ENCODE measurements at places on chromosomes 16 and 17.

- DNase-seq = no peak
These were observed 51.2 kb downstream of the LITAF start for GRCh38 chr16:11535494-11535893.

DNA sequence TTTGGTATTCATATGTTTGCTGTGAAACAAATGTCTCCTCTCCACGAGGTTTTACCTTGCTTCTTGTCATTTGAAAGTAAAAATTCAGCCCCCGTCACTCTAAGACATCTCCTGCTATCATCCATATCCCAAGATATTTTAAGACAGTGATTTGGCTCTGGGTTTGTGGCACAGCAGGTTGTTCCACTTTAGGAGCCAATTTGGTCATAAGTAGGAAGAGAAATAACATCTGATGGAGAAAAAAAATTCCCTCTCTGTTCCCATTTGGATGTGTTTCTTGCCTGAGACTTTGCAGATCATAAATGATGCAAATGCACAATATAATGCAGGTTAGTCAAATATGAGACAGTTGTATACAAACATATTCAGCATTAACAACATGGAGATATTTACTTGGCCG, 309.5 kb downstream of the CDH8 start:
- no peak for DNase-seq

DNA sequence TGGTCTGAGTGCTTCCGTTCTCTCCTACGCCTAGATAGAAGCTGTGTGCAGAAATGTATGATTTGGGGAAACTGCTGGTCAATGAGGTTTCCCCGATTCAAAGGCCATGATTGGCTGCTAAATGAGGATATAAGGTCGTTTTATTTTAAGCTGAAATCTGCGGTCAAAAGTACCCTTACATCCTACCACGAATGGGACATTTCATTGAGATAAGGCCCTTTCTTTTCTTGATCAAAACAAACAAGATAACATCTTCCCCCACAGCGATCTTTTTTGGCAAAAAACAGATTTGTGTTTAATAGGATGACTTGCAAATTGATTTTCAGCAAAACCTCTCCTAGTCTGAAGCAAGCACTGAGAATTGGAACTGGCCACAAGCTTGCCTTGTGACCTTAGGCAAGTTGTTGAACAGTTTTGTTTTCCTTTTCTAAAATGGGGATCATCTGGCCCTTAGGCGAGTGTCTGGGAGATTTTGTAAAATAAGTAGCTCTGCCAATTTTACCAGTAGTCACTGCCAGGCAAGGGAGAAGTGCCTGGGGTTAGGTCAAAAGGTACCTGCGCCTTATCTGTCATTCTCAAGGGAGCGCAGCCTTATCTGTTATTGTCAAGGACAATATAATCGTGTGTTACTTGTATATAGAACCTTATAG, 635 bp downstream of the SCPEP1 start:
- no peak for DNase-seq

DNA sequence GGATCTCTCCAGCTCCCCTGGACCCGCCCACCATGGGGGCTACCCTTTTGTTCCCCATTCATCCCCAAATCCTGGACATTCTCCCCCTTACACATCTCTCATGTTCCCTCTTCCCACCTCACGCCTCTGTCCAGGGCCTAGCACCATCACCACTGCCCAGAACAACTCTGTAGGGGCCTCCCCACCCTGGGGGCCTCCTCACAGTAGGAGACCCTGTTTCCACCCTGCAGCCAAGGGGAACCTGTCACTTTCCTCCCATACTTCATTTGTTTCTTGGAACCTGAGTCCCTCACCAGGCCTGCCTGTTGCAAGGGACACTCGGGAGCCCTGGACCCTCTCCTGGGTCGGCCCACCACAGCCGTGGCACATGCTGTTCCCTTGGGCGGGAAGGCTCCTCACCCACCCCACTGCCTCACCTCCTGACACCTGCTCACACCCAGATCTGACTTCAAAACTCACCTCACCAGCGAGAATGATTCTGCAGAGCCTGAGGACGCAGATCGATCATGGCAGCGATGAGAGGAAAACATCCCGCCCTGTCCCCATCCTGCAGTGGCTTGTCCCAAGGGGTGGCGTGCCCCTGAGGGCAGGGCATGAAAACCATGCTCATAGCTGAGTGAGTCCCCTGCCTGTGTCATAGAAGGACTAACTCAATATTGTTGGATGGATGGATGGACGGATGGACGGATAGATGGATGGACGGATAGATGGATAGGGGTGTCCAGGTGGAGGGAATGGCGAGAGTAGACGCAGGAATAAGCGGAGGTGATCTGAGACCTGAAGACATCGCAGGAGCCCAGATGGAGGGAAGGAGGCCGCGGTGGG, 6.8 kb upstream of the RASD1 start:
- no peak for DNase-seq

DNA sequence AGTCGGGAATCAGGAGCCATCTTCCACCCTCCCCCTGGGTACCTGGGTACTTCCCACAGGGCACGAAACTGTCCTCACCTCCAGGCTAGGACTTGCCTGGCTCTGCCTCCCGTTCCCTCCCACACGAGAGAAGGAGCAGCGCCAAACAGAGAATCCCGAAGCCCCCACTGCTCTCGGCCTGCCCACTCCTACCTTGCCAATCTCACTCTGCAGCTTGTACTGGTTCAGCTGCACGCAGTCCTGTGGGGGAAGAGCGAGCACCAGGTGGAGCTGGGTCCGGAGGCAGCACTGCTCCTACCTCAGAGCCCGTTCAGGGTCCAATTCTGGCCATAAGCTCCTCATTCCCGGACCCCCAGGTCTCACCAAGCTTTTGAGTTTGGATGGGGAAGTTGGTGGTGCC, 8.7 kb downstream of the CAMKK1 start:
- no peak for DNase-seq

- DNase-seq = no peak
These were observed 18.9 kb downstream of the ADAM11 start for GRCh38 chr17:44777394-44778348.

GRCh38 chr16:72191551-72191950, 19.6 kb upstream of the PMFBP1 start:
- no peak for DNase-seq

GRCh38 chr17:16516594-16517051, 24.6 kb upstream of the LRRC75A start:
- DNase-seq = no peak

DNA sequence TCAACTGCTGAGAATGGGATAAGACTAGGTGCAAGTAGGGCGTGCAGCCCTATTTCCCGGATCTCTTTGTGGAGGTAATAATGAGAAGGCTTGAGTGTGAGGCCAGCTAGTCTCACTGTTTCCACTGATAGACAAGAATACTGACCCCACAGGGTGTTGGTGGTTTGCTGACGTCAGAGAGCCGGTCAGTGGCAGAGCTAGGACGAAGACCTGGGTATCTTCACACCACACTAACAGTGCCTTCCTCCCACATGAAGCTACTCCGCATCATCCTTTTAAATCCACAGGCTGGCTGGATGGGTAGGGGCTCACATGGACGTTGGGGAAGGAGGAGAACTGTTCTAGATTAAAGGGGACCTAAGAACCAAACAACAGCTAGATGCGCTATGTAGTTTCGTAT, 68.0 kb downstream of the ZFHX3 start:
- DNase-seq = no peak

DNA sequence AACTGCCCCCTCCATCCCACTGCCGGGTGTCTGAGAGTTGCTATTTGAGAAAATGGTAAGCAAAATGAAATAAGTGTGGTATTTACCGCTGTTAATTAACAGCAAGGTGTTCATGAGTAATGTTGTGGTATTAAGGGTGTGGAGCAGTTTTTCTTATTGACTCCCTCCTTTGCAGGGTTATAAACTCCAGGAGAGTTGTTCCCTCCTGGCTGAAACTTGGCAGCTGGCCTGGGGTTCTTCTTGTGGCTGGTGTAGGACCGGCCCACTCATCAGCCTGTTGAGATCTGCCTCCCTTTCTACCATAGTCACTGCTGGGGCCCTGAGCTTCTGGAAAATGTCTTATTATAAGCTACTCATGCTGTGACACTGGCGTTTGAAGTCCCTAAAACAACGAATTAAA, 128.6 kb downstream of the SOX9 start:
- DNase-seq = no peak

All from activated gamma-delta T cell treated with Interleukin-2 at 50 U/mL for 16 hours (primary cell).